ENCODE measurements at places on chromosomes 6 and 20.

DNA sequence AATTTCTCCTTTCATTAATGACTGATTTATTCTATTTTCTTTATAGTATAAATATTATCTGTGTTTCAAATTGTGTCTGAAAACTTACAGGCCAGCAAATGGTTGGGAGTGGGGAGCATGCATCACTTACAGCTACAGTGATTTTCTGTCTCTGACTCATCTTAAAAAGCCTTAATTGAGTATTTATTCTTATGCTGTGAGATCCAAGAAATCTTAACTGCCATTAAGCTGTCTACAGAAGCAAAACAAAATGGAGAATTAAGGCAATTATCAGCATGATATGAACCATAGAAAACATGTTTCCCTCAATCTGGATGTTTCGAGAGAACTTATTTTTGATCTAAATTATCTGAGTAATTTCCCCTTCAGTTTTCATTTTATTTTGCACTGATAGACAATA lies 831.2 kb downstream of the KIF16B start:
- DNase-seq: no peak

DNA sequence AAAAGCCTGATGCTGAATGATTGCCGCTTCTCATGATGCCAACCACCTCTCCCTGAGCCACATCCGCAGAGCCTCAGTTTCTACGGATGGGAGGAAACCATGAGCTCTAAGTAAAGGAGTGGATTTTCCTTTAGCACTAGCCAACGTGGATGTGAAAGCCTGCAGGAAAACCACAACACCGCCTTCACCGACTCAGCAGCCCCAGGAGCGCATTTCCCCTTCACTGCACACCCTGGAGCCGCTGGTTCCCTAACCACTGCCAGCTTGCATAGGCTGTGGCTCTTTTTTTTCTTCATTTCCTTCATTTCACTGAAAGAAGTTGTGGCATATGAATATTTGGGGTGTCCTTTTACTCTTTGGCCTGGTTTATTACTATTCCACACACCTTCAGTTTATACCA lies 50.5 kb upstream of the SSTR4 start:
- no peak for DNase-seq

- DNase-seq: no peak
Observed at GRCh38 chr6:126957721-126958120, 160.8 kb upstream of the RSPO3 start.

- no peak for DNase-seq
Observed at GRCh38 chr6:113530769-113531168, 326.4 kb upstream of the MARCKS start.

DNA sequence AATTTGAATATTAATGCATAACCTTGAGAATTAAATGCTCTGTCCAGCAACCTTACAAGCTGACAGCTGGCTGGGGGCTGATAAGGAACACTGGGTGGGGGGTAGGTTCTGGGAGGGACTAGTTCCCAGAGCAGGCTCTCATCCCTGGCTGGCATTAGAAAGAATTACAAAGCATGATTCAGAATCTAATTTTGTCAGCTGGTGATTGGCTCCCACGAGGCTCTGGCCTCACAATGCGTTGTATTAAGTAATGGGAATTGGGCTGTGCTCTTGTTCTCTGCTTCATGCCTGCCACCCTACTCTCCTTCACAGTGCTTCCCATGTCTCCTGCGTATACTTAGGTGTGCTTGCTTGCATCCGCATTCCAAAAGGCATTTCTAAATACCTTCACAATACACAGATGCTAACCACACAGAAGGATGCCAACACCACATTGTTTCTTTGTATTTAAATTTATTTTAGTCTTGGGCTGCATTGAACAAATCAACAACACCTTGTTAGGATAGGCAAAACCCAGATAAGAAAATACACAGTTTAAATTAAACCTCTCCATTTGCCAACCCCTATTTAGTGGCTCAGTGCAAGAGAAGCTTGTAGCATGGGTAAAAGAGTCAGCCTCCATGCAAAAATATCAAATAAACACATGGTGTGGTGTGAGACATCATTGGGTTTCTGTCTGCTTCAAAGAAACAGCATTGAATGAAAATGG lies 434.5 kb upstream of the JAG1 start:
- DNase-seq: no peak

DNA sequence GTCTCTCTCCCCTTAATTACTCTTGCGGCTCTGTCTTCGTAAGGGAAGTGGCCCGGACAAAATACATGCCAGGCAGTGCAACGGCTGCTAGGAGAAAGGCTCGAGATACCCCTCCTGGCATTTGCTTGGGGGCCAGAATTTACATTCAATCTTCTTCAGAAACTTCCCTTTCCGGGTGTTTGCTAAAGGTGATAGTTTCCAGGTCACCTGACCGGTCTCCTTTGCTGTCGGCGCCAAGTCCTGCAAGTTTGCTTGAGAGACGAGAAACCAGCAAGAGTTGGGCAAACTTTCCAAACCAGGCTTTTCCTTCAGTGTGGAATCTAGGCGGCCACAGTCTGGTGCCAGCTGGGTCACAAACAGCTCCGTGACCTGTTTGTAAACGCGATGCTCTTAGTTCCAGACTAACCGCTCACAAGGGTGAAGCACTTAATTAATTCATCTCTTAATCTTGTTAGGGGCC lies 563 bp upstream of the SRSF3 start:
- peak; percentile 76 for DNase-seq

- no peak for DNase-seq
Observed at GRCh38 chr20:53842301-53843099, 227.9 kb downstream of the BCAS1 start.

GRCh38 chr20:17541996-17542395 lies 10.8 kb upstream of the BFSP1 start:
- no peak for DNase-seq

All from DMS79 treated with DMSO at 0.1 percent for 48 hours (cell line).